Breast epithelium (tissue), 4 donors: ENCODE measurements at places on chromosomes 6 and 20. TPM values are rescaled to one million over a fixed set of nuclear protein-coding genes. Genes with fewer than 3 reads are reported as not detected.

Gene IL17A
- total RNA-seq = not detected

Gene MCCD1
- total RNA-seq = not detected

Gene CST4
- total RNA-seq = not detected

Gene GPLD1
- total RNA-seq = 1.3 TPM

Gene KCNS1
- not detected for total RNA-seq

Gene TSHZ2
- total RNA-seq = 59.6 TPM

DNA sequence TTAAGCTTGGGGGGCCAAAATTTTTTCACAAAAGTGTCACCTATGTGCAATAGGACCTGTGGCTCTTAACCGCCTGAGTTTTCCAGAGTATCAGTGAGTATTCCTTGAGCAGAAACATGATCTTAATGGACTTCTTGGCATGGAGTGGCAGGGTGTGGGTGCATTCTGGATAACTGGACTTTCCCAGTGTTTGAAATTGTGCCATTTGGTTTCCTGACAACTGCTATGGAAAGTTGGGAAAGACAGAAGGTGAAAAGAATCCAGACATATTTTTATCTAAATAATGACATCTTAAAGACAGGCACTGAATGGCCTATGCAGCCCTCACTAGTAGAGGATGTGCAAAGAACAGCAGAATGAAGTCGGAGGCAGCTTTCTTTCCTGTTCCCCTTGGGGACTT lies 34.3 kb upstream of the ADTRP start:
- no peaks in the 10 kb centered on the region for H3K4me1 ChIP-seq
- no peak overlapping the region for H3K4me3 ChIP-seq
- H3K27ac ChIP-seq = no peak overlapping the region
- H3K27me3 ChIP-seq = no peaks in the 10 kb centered on the region

GRCh38 chr6:147640606-147641005 lies 132.1 kb downstream of the SAMD5 start:
- H3K4me1 ChIP-seq = no peaks in the 10 kb centered on the region
- no peaks in the 10 kb centered on the region for H3K36me3 ChIP-seq
- H3K27ac ChIP-seq = no peak overlapping the region
- DNase-seq = no peak

DNA sequence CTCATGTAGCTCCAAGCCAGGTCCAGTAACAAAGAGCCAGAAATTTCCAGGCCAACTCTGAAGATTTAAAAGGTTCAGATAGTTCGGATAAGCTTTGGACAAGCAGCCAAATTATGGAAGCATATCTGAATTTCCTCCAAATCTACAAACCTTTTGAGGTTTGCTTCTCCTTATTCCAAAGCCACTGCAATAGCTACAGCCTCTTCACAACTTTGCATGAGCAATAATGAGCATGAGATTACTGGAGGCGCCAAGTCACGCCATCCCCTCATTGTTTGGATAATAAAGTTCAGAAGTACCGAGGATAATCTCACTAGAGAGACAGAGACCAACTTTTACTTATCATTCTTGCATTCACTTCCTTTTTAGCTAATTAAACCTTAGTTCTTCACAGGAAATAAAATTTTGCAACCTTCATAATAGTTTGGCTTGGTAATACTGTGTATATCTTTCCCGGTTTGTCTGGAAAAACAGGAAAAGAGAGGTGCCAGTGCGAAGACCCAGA lies 329.6 kb upstream of the RSPO3 start:
- H3K4me1 ChIP-seq = no peaks in the 10 kb centered on the region
- no peak overlapping the region for H3K4me3 ChIP-seq

DNA sequence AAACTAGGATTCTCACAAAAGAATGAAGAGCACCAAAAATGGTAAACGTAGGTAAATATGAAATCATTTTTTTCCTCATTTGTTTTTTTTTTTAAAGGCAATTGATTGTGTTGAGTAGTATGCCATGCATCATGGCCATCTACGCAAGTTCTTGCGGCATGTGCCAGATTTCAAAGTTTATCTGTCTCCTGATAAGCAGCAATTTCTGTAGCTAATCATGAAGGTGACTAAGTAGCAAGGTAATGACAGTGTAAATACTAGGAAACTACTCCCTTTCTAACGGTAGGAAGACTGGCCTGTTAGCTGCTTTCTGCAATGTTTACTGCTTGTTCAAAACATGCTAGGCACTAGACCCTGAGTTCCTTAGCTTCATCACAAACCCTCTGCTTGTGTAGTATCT lies 13.4 kb upstream of the LY86 start:
- H3K4me1 ChIP-seq = no peaks in the 10 kb centered on the region
- no peak overlapping the region for H3K4me3 ChIP-seq
- no peak for DNase-seq
- H3K27ac ChIP-seq = no peak overlapping the region
- no peaks in the 10 kb centered on the region for H3K36me3 ChIP-seq

DNA sequence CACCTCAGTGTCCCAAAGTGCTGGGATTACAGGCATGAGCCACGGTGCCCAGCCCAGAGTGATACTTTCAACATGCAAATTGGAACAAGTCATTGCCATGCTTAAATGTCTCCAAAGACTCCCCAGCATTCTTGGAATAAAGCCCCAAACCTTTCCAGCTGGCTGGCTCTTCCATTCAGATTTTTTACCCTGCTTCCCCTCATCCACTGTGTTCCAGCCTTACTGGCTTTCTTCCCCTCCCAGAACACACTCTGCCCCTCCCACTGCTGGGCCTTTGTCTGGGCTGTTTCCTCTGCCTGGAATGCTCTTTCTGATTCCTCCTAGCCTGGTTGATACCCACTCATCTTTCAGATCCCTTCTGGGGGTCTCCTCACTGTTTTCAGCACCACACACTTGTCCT lies 40.1 kb upstream of the NNAT start:
- H3K27ac ChIP-seq = no peak overlapping the region
- H3K27me3 ChIP-seq = no peaks in the 10 kb centered on the region
- no peak for DNase-seq
- H3K36me3 ChIP-seq = no peaks in the 10 kb centered on the region

DNA sequence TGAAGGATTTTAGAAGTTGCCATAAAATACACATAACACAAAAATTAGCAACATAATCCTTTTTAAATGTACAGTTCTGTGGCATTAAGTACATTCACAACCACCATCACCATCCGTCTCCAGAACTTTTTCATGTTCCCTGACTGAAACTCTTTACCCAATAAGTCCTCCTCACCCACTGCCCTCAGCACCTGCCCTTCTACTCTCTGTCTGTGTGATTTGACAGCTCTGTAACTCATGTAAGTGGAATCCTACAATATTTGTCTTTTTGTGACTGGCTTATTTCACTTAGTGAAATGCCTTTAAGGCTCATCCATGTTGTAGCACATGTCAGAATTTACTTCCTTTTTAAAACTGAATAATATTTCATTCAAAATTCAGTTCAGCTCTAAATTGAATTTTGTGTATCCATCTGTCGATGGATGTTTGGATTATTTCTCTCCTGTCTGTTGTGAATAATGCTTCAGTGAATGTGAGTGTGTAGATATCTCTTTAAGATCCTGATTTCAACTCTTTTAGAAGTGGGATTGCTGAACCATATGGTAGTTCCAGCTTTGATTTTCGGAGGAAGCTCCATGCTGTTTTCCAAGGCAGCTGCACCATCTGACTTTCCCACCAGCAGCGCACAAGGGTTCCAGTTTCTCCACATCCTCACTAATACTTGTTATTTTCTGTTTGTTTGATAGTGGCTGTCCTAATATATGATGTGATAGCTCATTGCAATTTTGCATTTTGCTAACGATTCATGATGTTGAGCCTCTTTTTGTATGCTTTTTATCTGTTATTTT lies 4.2 kb downstream of the ENTPD6 start:
- H3K4me3 ChIP-seq = no peak overlapping the region
- H3K4me1 ChIP-seq = no peaks in the 10 kb centered on the region
- peak overlapping the region; percentile 38 for H3K27ac ChIP-seq
- no peak for DNase-seq
- H3K27me3 ChIP-seq = no peaks in the 10 kb centered on the region
- no peaks in the 10 kb centered on the region for H3K36me3 ChIP-seq

DNA sequence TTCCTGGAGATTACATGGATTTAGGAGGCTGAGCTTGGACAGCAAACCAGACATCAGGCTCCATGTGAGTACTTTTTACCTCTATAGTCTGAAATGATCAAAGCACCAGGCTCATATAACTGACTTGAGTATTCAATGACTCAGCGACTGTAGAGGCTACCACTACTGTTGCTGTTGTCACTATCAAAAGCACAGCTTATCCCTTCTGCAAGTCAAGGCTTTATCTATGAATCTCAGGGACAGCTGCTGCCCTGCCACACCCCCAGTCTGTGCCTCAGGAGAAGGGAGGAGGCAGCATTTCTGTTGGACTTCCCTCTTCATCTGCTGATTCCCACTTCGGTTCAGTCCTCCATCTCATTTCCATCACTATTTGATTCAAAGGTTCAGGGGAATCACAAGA lies 80.5 kb upstream of the CNR1 start:
- H3K4me1 ChIP-seq = no peaks in the 10 kb centered on the region
- no peak overlapping the region for H3K27ac ChIP-seq
- H3K27me3 ChIP-seq = no peaks in the 10 kb centered on the region

DNA sequence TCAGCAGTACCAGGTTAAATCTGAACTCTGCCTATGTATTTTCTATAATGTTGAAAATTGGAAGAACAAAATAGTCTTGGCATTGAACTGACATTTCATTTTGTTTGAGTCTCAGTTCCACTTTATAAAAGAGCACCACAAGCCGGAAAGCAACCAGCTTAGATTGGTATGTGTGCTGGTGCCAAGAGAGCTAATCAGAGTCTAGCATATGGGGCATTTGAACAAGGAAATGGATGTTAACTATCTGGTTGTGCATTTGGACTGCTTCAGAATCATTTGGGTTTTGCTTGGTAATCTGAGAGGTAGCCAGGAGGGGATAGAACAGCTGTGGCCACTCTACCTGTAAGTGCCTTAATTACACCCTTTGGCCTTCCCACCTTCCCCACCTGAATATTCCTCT lies 184.8 kb downstream of the GRIK2 start:
- H3K27me3 ChIP-seq = no peaks in the 10 kb centered on the region
- H3K27ac ChIP-seq = no peak overlapping the region
- H3K4me1 ChIP-seq = no peaks in the 10 kb centered on the region
- H3K4me3 ChIP-seq = no peak overlapping the region
- H3K36me3 ChIP-seq = no peaks in the 10 kb centered on the region

- no peak for DNase-seq
- H3K27me3 ChIP-seq = no peaks in the 10 kb centered on the region
- no peak overlapping the region for H3K27ac ChIP-seq
- H3K4me3 ChIP-seq = no peak overlapping the region
Observed at GRCh38 chr6:56348578-56348977, 101.2 kb upstream of the COL21A1 start.

- H3K27me3 ChIP-seq = no peaks in the 10 kb centered on the region
- H3K36me3 ChIP-seq = no peaks in the 10 kb centered on the region
- DNase-seq = no peak
- no peak overlapping the region for H3K4me3 ChIP-seq
- H3K4me1 ChIP-seq = peaks cover 4% of the 10 kb centered on the region
- H3K27ac ChIP-seq = peak overlapping the region; percentile 68
Observed at GRCh38 chr6:41581381-41581991, 35.3 kb downstream of the FOXP4 start.

DNA sequence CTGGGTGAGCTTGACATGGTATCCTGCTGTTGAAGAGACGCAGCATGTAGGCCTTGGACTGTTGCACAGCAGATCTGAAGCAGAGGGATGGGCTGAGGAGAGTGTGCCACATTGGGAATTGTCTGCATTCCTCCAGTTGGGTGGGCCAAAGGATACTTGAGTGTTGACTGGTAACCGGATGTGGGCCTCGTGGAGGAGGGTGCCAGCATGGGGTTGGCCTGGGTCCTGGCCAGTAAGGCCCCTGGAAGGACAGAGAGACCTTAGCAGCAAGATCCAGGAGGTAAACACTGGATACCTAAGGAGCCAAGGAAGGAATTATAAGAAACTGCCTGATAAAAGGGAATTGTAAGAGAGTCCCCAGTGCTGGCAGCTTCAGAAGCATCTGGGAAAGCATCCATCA lies 76.9 kb downstream of the FIG4 start:
- H3K4me1 ChIP-seq = no peaks in the 10 kb centered on the region
- DNase-seq = no peak
- no peak overlapping the region for H3K4me3 ChIP-seq
- no peaks in the 10 kb centered on the region for H3K27me3 ChIP-seq

DNA sequence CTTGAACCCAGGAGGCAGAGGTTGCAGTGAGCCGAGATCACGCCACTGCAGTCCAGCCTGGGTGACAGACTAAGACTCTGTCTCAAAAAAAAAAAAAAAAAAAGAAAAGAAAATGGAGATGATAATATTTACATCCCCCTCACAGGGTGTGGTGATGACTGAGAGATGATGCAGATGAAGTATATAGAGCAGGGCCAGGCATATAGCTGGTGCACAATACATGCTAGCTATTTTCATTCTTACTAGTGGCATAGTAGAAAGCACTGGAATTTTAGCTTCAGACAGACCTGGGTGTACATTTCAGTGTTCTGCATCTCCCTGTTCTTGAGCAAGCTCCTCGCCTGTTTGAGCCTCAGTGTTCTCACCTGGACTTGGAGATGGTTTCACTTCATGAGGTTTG lies 36.9 kb downstream of the CEBPB start:
- DNase-seq = no peak
- H3K27ac ChIP-seq = no peak overlapping the region
- no peak overlapping the region for H3K4me3 ChIP-seq
- no peaks in the 10 kb centered on the region for H3K27me3 ChIP-seq
- no peaks in the 10 kb centered on the region for H3K36me3 ChIP-seq
- no peaks in the 10 kb centered on the region for H3K4me1 ChIP-seq

- H3K27ac ChIP-seq = no peak overlapping the region
- no peaks in the 10 kb centered on the region for H3K4me1 ChIP-seq
- no peak overlapping the region for H3K4me3 ChIP-seq
- no peak for DNase-seq
- no peaks in the 10 kb centered on the region for H3K36me3 ChIP-seq
- no peaks in the 10 kb centered on the region for H3K27me3 ChIP-seq
Observed at GRCh38 chr6:82588020-82588419, 224.4 kb downstream of the TPBG start.

- no peaks in the 10 kb centered on the region for H3K36me3 ChIP-seq
- peak; percentile 22 for DNase-seq
- H3K4me3 ChIP-seq = no peak overlapping the region
- H3K27me3 ChIP-seq = no peaks in the 10 kb centered on the region
Observed at GRCh38 chr6:136226027-136226673, 24.0 kb downstream of the MTFR2 start.
